ENCODE measurements at places on chromosomes 13 and 19.
A peak's percentile ranks its signal among the peaks of the same experiment; 100 is the strongest.

- DNase-seq = no peak
These were observed 618.4 kb upstream of the SLITRK5 start for GRCh38 chr13:87052731-87053130.

DNA sequence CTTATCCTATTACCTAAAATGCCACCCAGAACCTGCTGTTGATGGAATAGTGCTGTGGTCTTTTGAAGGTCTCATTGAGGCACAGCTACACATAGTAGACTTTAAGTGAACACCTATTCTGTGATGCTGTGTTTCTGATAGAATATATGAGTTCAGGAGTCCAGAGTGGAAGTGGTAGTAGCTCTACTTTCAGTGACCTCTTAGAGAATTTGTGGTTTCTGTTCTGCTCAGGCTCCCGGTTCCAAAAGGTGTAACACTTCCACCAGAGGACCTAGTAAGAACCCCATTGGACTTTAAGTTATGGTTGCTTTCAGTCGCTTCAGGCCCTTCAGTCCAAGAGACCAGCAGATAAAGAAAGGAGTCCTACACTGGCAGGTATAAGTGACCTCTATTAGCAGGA lies 11.4 kb upstream of the MYCBP2 start:
- no peak for DNase-seq

- no peak for DNase-seq
These were observed 5.6 kb upstream of the KATNAL1 start for GRCh38 chr13:30312904-30313303.

DNA sequence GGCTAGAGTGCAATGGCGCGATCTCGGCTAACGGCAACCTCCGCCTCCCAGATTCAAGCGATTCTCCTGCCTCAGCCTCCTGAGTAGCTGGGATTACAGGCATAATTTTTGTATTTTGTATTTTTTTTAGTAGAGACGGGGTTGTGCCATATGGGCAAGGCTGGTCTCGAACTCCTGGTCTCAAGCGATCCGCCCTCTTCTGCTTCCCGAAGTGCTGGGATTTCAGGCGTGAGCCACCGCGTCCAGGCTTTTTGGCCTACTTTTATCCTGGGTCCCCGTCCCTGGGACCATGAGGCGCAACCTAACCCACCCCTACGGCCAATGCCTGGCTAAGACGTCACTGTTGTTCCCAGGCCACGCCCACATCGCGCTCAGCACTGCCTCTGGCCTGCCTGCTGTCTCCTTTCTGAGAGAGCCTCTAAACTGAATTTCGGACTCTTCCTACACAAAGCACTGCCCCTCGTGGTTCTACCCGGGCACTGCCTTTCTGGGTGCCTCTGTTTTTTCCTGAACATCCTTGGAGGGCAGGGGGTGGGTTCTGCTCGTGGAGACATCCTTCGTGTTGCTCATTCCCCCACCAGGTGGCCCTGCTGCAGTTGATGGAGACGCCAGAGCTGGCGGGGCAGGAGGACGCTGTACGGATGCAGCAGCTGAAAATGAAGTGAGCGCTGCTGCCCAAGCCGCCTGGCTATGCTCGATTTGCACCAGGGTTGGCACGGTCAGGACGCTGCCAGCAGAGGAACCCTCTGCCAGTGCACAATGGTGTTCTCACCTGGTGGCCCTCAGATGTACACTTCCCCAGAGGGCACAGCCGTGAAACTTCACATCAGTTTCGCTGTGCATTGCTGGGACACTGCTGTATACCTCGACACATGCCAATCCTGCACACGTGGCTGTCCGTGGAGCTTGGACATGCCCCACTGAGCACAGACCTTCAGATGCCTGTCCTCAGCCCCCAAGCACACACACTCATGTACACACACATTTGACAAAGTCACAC lies 2.0 kb downstream of the REX1BD start:
- DNase-seq = peak; percentile 16

- DNase-seq = no peak
These were observed 752 bp upstream of the EDNRB start for GRCh38 chr13:77919246-77919920.

- no peak for DNase-seq
These were observed 4.6 kb downstream of the STK11 start for GRCh38 chr19:1210227-1210538.

DNA sequence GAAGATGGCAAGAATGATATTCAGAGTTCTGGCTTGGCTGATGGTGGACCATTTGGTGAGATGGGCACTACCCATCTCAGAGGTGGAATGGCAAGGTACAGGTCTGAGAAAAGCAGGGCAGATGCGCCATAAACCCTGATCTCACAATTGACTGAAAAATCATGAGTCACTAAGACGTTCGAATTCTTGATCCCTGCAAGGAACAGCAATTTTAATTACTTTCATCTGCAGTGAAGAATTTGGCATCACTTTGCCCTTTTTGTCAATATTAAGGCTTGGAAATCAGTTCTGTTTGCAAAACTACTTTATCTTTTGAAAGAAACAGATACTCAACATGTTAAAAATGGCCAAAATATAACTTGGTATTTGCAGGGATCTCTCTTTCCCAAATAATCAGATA lies 38.1 kb downstream of the HTR2A start:
- no peak for DNase-seq

DNA sequence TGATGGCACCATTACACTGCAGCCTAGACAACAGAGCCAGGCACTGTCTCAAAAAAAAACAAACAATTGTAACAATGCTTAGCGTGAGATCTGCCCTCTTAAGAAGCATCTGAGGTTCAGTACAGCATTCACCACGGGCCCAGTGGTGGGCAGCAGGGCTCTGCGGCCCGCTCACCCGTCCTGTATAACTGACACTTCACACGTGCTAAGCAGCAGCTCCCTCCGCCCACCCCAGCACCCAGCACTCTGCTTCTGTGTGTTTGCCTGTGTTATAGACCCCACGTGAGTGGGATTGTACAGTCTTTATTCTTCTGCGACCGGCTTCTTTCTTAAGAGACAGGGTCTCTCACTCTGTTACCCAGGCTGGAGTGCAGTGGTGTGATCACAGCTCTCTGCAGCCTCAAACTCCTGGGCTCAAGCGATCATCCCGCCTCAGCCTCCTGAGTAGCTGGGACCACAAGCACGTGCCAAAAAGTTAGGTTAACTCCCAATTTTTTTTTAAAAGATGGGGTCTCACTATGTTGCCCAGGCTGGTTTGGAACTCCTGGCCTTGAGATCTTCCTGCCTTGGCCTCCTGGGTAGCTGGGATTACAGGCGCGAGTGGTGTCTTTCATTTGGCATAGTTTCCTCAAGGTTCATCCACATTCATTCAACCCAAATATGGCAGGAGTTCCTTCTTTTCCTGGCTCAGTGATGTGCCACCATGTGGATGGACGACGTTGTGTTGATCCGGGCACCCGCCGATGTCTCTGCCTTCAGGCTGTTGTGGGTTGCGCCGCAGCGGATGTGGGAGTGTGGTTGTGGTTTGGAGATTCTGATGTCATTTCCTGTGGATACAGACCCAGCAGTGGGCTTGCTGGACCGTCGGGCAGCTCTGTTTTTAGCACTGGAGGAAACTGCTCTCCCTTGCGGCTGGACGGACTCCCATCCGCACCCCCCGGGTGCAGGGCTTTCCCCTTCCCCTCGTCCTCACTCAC lies 170.0 kb downstream of the KDM4B start:
- peak; percentile 83 for DNase-seq

DNA sequence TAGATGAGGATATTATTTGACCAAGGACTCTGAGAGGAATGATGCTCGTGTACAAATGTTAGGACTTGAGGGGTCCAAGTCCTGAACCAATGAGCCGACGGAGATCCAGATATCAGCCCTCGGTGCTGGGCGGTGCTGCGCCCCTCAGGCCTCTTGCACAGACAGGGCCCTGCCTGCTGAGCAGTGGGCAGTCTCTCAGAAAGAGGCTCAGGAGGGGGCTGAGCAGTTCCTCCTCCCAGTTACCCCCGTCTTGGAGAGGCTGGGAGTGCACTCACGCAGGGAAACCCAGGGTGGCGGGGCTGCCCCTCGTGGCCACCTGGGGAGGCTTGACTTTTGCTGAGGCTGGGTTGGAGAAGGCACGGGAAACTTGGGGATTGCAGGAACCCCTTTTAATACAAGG lies 18.4 kb downstream of the TEX29 start:
- no peak for DNase-seq

DNA sequence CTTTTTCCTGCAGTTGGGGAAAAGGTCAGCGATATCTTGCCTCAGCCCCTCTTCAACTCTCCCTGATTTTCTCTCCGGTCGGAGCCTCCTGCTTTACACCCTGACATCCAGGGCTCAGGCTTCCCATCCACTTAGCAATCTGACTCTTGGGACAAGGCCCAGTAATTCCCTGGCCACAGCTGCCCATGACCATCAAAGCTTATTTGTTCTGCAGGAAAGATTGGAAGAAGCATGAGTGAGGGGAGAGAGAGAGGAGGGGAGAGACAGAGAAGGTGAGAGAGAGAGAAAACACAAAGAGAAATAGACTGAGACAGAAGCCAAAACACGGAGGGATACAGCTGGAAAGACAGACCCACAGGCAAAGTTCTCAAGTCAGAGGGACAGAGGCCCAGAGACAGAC lies 13.7 kb downstream of the SYT3 start:
- no peak for DNase-seq

DNA sequence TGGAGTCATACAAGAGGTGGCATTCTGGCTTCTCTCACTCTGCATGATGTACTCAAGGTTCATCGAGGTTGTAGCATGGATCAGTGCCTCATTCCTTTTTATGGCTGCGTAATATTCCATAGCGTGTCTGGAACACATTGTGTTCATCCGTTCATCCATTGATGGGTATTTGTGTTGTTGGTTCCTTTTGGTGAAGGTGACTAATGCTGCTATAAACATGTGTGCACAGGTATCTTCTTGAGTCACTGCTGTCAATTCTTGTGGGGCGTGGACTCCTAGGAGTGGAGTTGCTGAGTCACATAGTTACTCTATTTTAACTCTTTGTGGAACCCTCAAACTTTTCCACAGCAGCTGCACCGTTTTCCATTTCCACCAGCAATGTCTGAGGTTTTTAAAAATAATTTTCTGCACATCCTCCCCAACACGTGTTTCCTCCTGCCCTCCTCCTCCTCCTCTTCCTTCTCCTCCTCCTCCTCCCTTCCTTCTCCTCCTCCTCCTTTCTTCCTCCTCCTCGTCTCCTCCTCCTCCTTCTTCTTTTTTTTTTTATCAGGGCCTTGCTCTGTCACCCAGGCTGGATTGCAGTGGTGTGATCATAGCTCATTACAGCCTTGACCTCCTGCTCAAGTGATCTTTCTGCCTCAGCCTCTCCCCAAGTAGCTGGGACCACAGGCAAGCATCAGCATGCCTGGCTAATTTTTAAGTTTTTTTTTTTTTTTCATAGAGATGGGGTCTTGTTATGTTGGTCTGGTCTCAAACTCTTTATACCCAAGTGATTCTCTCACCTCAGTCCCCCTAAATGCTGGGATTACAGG lies 2.0 kb upstream of the TMEM221 start:
- DNase-seq = no peak

DNA sequence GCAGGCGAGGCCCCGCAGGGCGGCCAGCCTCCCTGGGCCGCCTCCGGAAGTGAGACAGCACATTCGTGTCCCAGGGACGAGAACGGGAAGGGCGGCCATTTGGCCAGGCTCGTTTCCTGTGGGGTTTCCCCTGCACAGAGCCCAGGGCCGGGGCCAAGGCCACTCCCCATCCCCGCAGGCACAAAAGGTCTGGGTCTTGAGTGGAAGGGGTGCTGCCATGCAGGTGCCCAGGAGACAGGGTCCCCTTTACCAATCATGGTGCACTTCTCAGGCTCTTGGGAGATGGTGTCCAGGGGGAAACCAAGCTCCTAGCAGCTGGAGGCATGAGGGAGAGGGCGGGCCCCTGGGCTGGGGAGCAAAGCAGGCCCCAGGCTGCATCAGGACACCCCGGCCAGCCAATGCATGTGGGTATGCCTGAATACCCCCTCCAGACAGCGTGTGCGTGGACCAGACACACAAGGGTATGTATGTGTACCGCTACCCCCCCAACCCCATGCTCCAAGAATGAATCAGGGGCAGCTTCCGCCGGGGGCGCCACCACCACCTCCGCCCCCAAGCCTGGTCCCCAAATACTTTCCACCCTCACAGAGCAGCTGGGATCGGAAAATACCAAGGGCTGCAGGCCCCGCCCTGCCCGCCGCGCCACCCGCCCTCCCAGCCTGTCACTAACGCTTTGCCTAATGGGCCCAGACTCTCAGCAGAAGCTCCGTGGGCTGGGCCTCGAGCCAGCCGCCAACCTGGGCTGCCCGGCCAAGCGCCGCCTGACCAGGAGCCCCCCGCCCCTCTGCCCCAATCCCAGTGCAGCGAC lies 37.6 kb upstream of the NANOS3 start:
- peak; percentile 94 for DNase-seq

GRCh38 chr19:35963514-35963913 lies 27.3 kb downstream of the LRFN3 start:
- DNase-seq = no peak

DNA sequence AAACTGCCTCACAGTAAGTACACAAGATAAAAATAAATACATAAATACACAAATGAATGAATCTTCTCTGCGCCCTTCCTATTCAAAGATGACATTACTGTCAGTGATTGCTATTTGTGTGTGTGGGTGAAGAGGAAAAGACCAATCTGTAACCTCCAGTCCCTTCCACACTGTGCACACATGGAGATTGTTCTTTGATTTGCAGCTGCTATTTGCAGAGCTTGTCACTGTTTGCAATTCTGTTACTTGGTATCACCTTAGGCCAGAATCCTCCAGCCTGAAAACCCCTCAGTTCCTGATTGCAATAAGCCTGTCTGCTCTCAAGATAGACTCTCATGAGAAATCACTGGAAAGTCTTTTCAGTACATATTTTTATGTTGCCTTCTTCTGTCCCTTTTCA lies 1314.9 kb downstream of the PCDH9 start:
- no peak for DNase-seq

GRCh38 chr13:49044836-49045235 lies 69.1 kb downstream of the FNDC3A start:
- peak; percentile 17 for DNase-seq

GRCh38 chr13:34257966-34258365 lies 440.0 kb downstream of the RFC3 start:
- peak; percentile 59 for DNase-seq

DNA sequence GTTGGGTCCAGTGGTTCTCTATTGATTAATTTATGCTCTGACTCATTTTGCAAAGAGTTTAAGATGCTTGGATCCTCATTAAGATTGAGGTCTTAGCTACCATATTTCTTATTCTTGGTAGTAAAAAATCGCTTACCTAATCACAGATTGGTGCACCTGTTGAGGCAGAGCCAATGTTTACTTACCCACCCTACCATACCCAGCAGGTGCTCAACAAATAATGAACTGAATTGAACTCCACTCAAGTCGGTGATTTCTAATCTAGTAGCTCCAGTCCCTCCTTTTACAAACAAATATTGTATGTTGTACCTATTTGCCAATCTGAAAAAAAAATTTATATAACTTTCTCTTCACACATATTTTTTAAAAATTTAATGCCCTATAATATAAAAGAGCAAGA lies 361.0 kb downstream of the FGF14 start:
- DNase-seq = no peak

GRCh38 chr19:47766359-47766620 lies 12.2 kb upstream of the SELENOW start:
- DNase-seq = no peak

DNA sequence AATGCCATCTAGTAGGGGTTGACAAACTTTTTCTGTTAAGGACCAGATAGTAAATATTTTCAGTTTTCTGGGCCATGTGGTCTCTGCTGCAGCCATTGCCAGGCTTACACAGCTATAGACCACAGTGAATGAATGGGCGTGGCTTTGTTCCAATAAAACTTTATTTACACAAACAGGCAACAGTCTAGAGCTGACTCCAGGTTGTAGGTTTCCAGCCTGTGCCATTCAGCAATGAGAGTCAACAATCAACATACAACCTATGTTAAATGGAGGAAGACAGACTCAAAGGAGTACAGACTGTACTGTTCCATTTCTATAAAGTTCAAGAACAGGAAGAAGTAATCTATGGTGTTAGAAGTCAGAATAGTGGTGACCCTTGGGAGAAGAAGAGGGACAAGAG lies 15.2 kb upstream of the IZUMO2 start:
- DNase-seq = no peak
